ENCODE measurements at places on chromosomes 16 and 17.
A peak's percentile ranks its signal among the peaks of the same experiment; 100 is the strongest.

DNA sequence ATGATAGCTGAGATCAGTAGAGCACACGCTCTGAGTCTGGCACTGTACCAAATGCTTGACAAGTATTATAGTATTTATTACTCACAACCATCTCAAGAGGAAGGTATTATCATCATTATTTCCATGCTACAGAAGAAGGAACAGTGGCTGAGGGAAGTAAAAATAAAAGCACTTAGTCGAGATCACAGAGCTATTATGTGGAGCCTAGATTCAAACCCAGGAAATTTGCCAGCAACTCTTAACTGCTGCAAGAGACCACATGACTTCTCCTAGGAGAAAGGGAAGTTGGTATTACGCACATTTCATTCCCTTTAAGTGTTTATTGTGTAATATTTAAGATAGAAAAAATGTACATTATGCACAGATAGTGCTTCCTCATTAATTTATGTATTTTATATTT lies 1.0 kb upstream of the RHOT1 start:
- no peak for DNase-seq

DNA sequence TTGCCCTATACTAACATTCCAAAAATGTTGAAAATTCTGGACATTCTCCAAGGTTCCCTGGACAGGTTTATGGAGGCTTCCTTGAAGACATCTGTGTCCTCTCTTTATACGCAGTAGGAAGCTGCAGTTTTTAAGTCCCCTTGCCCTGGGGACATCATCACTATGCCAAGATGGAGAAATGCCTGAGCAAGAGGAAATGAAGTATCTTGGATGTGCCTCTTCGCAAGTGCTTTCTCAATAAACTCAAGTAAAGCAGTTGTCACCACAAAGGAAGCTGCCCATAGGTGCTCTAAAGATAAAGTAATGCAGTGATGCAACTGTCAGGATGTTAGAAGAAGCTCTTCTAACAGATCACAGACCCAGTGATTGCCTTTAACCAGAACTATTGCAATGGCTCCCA lies 71.0 kb downstream of the CDYL2 start:
- DNase-seq, result no peak

- no peak for DNase-seq
Observed at GRCh38 chr17:10657879-10658278, 770 bp upstream of the MYH3 start.

- no peak for DNase-seq
Observed at GRCh38 chr17:48484256-48484655, 46.6 kb downstream of the HOXB1 start.

DNA sequence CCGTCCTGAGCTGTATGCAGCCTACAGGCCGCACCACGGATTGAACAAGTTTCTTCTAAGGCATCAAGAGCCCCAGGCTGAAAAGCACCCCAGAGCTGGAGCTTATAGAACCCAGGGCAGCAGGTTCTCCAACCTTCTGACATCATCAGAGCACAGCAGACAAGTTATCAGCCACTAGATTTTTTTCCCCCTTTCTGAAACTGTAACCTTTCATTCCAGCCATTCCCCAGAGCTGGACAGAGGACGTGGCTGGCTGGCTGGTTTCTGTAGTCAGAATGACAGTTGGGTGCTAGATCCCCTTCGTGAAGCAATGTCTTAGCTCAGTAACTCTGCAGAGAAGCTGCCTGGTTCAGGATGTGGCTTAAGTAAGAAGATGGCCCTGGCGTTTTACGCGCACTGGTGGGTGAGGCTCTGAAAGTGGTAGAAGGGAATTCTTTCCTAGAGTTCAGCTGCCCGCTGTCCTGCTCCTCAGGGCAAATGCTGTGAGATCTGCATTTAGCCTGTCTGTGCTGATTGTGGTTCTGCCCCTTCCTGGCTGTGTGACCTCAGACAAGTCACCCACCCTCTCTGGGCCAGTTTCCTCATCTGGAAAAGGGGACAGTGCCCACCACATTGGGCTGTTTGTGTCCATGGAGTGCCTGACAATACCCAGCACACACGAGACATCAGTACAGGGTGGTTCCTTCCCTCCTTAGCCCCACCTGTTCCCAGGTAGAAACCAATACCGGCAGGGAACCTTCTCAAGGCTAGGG lies 9.1 kb downstream of the DEXI start:
- no peak for DNase-seq

DNA sequence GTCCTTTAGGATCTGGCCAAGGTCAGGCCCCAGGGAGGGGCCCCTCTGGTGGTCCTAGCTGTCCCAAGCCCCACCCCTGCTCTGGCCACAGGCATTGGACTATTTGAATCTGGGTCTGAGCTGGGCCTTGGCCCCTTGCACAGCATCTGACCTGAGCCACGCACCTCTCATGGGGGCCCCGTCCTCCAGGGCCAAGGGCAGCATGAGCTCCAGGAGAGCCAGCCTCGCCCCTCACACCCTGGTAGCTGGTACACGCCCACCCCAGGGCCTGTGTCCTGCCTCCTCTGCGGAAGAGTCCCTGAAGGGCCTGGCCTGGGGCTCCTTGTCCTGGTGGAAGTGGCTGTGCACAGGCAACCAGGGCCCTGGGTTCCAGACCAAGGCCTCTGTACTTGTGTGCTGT lies 23.8 kb downstream of the ENDOV start:
- no peak for DNase-seq

- DNase-seq, result no peak
Observed at GRCh38 chr16:73071131-73071940, 23.4 kb upstream of the ZFHX3 start.

DNA sequence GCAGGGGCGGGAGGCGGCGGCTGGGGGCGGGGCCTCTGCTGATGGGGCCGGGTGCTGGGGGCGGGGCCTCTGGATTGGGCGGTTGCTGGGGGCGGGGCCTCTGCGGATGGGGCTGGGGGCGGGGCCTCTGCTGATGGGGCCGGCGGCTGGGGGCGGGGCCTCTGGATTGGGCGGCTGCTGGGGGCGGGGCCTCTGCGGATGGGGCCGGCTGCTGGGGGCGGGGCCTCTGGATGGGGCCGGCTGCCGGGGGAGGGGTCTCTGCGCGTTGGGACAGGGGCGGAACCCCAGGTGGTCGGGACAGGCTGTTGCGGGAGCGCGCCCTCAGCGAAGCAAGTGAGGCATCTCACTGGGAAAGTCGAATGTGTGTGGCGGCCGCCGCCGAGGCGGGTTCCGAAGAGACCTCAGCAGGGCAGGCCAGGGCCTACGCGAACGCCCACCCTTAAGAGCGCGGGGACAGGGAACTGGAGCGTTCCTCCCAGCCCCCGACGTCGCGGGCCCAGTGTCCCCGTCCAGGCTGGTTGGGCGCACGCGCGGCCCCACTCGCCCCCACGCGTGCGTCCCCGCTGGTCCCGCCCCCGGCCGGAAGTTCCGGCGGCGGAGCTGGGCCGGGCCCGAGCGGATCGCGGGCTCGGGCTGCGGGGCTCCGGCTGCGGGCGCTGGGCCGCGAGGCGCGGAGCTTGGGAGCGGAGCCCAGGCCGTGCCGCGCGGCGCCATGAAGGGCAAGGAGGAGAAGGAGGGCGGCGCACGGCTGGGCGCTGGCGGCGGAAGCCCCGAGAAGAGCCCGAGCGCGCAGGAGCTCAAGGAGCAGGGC lies at the start of gene STUB1:
STUB1 (plus strand) TSS at position 597 of the 811 bp plus-strand sequence; CDS start at position 713, 116 bp downstream.
- DNase-seq, result peak; percentile 70

- no peak for DNase-seq
Observed at GRCh38 chr17:40699371-40699770, 4.2 kb downstream of the KRT24 start.

DNA sequence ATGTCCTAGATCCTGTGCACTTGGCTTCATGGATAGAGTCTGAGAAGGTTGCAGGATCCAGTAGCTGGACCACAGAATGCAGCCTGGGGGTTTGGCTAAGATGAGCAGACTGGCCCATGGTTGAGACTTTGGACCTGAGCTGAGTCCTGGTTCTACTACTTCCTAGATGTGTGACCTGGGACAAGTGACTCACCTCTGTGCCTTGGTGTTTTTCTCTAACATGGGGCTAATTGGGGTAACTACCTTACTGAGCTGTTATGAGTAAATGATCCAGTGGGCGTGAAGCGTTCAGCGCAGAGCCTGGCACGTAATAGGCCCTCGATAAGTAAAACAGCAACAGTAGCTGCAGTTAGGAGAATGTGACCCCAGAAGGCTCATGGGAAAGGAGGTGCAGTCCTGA lies 38.8 kb downstream of the SNX20 start:
- no peak for DNase-seq

DNA sequence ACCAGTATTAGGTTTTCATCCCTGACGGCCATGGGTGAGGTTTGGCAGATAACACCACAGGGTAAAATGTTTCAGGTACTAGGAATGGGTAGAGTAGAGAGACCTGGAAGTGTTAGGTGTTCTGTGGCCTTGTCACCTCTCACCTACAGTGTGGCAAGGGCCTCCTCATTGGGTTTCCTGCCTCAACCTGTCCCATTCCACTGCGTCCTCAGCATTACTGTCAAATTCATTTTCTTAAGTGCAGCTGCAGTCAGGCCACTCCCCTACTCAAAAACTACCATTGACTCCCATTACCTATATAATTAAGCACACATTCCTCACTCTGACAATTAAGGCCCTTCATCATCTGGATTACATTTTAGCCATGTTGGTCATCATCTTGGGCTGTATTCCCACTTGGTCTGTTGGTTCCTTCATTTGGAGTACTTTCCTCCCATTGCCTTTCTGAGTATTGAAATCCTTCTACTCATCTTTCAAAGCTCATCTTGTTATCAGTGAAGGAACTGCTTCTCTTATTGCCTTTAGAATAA lies 64.5 kb downstream of the NUP88 start:
- no peak for DNase-seq

GRCh38 chr16:20918486-20919239 lies 18.1 kb downstream of the LYRM1 start:
- DNase-seq, result no peak

DNA sequence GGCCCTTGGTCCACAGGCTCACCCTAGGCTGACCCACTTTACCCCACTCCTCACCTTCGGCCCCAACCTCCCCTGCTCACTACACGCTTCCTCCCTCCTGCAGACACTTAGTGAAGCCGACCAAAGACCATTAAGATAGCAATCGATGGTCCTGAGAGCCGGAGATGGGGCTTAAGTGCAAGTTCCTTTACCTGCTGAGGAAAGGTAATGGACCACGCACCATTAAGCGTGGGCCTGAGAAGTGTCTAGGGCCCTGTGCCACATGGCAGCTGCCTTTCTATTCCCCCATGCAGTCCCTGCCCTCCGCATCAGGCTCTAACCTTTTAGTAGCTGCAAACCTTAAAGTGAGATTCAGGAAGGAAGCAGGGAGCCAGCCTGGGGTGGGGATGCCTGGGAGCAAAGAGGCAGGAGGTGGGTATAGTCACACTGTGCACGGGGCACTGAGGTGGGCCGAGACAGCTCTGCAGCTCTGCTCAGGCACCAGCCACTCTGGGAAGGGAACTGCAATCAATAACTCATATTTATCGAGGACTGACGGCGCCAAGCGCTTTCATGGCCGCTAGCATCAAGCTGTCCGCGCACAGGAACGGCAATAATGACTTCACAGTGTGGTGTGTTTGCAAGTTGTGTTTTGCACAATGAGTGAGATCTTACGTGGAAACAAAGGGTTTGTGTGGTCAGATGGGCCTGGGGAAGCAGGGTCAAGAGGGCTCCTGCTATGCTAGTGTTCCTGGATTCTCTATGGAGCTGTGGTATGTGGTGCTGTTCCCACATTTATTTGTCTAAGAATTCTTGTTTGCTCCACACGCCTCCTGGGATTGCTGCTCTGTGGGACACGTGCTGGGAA lies 84.9 kb upstream of the CDC42EP4 start:
- no peak for DNase-seq

- no peak for DNase-seq
Observed at GRCh38 chr16:78022347-78023060, at the start of gene CLEC3A. Gene CLEC3A, plus strand, starts transcription at chr16:78022548. Its CDS starts 79 bp downstream, at chr16:78022627.

- DNase-seq, result no peak
Observed at GRCh38 chr16:21026846-21027245, 123.8 kb downstream of the DNAH3 start.

- no peak for DNase-seq
Observed at GRCh38 chr17:50946223-50946890, 80.2 kb upstream of the TOB1 start.

- DNase-seq, result no peak
Observed at GRCh38 chr17:30808785-30809286, 15.7 kb downstream of the CRLF3 start.

DNA sequence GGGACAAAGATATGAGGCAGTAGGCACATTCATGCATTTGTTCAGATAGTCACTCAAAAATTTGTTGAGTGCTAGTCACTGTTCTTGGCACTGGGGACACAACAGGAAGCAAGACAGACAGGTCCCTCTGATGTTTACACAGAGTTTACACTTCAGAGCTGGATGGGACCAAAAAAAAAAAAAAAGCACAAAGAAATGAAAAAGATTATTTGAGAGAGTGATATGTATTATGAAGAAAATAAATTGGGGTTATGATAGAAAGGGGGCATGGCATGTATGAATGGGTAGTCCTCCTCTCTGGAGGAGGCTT lies 3.5 kb upstream of the YPEL2 start:
- DNase-seq, result no peak

DNA sequence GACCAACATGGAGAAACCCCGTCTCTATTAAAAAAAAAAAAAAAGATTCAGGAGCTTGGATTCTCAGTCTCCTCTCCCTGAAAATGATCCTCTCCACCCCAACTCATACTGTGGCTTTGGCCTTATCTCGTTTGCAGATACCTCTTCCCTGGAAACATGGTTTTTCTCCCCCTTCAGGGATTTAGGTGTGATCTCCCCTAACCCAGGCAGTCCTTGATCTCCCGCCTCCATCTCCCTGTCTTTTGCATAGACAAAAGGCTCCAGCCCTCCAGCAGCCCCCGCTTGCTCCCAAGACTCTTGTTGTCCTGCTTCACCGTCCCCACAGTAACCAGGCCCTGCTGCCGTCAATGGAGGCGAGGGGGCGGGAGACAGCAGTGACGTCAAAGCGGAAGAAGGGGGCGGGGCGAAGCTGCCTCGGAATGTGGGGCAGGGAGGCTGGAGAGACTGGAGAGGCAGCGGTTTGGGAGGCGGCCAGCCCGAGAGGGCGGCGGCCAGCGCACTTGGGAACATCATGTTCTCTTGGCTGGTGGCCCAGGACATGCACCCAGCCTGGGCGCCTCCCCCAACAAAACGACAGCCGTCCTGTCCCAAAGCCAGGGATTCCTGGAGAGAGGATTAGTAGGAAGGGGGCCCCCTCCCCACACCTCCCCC lies 1.9 kb upstream of the PER1 start:
- peak; percentile 61 for DNase-seq

DNA sequence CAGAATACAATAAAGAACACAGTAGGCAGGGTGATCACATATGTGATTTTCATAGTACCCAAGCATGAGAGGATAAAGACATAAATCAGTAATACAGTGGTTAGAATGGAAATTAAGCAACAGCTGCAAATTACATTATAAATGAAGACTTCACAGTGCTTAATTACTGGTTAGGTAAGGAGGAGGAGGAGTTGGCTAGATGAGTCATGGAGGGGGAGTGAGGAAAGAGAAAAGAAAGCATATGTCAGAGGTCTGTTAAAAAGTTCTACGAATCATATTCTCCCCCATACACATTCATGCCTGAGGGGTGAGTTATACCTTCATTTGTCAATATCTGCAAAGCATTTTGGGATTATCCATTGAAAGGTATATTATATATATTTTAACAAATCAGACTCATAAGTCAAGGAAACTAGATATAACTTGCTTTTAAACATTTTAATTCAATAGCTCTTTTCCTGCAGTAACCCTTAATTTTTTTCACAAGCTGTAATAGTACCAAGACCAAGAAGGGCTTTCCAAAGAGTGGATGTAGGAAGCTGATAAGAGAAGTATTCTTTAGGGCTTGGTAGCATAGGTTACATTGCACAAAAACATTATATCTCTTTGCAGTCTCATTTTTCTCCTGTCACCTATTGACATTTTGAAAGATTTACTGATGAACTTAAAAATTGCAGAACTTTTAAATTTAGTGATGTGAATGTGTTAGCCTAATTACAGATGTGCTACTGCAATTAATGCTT lies 99.3 kb downstream of the STXBP4 start:
- DNase-seq, result no peak

Data from HuH-7 (cell line).